ENCODE measurements at places on chromosomes 12 and 14.

- DNase-seq = no peak
These were observed 1493.0 kb downstream of the AACS start for GRCh38 chr12:126558219-126558618.

GRCh38 chr12:8914716-8915526 is 612 bp downstream of the PHC1 start:
- peak; percentile 91 for DNase-seq

DNA sequence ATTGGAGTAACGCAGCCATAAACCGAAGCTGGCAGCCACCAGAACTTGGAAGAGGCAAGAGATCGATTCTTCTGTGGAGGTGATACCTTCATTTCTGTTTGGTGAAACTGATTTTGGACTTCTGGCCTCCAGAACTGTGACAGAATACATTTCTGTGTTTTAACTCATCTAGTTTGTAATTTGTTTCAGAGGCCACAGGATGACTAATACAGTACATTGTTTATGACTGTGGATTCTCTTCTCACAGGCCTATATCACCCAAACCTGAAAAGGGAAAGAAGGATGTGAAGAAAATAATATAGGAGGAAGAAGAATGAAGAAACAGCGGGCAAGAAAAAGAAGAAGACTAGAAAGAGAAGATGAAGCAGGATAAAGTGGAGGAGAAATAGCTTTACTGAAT is 263.8 kb upstream of the DIO2 start:
- DNase-seq = no peak

GRCh38 chr12:108860443-108860842 is 3.1 kb upstream of the SSH1 start:
- DNase-seq = no peak

GRCh38 chr12:24591715-24592440 is 357.0 kb downstream of the BCAT1 start:
- DNase-seq = no peak

- DNase-seq = no peak
These were observed 133.5 kb downstream of the CPNE8 start for GRCh38 chr12:38771871-38772270.

GRCh38 chr12:52205612-52206303 is 13.9 kb upstream of the KRT80 start:
- DNase-seq = peak; percentile 42

- no peak for DNase-seq
These were observed 9.7 kb downstream of the MOK start for GRCh38 chr14:102295270-102295669.

DNA sequence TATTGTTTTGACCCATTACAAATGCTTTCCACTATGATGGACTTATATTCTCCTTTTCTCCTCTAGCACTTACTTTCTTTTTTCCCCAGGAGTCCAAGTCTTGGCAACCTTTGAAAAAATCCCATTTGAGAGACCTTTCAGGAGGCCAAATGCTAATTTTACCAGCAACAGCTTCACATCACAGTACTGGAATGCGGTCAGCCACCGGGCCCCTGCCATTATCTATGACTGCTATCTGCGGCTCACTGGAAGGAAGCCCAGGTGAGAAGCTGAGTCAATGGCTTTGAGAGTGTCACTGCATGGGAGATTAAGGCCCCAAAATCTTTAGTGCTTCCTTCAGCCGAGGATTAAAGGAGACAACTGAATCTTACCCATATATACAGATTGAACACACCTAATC is 64.2 kb downstream of the ERGIC2 start:
- peak; percentile 93 for DNase-seq

GRCh38 chr12:123900871-123901376 is 71.7 kb downstream of the CCDC92 start:
- DNase-seq = peak; percentile 84

DNA sequence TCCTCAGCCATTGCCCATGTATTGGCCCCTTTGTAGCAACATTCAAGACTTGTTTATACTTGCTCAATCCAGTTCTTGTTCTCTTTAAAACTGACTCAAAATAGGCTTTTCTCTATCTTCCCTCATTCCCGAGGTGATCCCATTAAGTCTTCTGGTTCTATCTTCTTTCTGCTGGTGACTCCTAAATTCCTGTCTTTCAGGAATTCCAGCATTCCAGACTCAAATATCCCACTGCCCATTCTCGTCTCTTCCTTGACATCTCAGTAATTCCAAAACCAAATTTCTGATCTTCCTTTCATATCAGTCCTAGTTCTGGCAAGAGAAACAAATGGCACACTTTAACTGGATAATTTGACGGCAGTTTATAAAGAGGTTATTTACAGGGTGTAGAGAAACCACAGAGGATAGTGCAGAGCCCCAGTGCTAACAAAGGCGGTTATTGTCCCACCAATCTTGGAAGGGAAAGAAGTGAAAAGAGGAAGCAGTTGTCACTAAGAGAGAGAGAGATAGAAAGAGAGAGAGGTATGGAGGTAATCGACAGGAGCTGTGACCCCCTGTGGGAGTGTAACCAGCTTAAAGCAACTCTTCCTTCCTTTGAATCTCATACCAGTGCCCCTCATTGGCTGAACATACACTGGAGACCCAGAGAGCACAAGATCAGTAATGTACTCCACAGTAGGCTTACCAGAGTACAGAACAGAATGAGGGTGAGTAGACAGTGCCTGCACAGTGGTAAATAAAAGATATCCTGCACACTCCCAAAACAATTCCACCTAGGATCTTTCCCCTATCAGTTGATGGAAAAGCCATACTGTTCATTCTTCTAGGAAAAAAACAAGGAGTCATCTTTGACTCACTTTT is 177.6 kb upstream of the LMNTD1 start:
- DNase-seq = peak; percentile 76

GRCh38 chr14:41868396-41868795 is 261.7 kb downstream of the LRFN5 start:
- DNase-seq = no peak

DNA sequence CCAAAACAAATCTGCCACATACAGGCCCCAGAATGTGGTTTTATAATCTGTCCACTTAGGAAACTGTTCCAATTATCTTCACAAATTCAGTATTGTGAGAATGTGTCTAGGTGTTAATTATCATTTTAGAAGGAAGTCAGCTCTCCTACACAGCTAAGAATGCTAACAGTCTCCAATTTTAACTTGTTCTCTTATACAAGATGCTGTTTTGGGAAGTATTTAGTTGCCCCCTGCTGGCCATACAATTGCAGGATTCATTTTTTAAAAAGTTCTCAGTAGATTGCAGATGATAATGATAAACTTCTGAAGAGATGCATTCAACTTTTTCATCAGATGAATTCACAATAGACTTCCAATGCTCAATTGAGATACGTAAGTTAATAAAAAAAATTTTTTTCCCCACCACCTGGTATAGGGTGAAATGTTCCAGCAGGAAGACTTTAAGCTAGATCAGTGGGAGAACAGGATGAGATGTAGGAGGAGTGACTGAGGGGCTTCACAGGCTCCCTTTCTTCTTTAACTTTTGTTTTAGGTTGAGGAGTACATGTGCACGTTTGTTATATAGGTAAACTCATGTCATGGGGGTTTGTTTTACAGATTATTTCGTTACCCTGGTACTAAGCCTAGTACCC is 27.3 kb upstream of the OSBPL8 start:
- DNase-seq = no peak

- no peak for DNase-seq
These were observed 130.7 kb downstream of the GPHN start for GRCh38 chr14:66638689-66639088.

DNA sequence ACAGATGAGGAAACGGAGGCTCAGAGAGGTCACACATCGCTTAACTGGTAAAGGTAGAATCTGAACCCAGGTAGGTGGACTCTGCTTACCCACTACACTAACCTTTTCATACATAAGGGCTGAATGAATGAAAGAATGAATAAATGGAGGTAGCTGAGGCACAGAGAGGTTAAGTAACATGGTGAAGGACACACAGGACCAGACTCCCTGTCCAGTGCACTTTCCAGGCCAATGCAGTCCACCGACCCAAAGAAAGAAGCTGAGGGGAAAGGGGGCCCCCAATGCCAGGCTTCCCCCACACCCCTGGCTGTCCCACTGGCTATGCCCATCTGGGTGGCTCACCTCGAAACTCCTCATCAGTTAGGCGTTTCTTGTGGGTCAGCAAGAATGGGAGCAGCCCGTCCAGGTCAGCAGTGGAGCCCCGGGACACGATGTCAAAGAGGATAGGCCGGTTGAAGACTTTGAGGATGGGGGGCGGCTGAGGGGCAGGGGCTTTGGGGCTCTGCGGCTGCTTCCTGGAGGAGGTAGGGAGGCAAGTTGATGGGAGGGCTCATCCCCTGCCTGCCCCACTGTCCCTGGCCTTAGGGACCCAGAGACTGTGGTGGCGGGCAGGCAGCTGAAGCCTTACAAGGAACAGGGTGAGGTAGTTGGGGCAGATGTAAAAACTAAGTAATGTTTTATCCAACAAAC is 25.1 kb downstream of the TRPV4 start:
- DNase-seq = no peak

DNA sequence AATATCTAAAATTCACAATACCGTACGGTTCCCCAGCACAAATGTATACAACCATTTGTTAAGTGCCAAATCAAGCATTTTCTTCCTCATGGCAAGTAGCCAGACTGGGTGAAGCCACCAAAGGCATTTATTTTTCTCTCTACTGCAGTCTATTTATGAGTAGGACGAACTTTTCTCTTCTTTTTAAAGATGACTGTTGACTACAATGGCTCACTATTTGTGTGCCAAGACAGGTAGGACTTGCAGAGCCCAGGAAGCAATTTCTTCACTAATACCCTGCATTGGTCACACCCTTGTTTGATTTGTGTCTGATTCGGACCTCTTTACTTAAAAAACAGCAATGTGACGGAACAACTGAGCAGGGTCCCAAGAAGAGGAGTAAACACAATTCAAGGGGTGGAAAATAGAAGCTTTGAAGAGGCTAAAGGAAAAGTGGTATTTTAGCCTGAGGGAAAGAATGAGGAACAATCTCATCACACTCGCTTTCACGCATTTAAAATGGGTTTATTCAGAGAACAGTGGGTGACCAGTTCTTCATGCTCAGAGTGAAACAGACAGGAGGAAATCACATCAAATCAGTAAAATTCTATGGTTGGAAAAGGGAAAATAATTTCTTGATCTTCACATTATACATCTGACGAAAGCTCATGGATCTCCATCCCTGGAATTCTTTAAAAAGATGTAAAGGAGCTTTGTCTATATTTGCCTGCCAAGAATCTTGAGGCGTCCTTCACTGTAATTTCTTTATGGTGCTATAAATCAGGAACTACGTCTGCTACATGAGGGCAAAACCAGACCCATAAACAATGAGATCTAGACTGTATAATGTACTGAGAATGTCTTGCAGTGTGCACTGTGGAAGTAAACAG is 183.8 kb downstream of the PPM1H start:
- DNase-seq = no peak

DNA sequence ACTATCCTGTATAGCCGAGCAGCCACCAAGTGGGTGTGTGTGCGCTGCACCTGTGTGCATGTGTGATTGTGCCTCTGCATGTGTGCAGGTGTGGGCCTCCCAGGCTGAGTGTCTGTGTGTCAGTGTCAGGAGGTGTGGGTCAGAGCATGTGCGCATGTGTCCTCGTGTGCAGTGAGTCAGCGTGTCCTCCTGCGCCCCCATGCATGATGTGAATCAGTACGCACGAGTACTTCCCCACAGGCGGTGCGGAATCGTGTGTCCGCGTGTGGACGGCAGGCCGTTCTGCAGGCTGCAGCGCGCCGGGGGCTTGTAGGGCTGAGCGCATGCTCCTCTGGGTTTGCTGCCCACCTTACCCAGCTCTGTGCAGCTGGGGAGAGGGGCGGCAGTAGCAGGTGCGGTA is 34.2 kb downstream of the DTX1 start:
- DNase-seq = no peak

DNA sequence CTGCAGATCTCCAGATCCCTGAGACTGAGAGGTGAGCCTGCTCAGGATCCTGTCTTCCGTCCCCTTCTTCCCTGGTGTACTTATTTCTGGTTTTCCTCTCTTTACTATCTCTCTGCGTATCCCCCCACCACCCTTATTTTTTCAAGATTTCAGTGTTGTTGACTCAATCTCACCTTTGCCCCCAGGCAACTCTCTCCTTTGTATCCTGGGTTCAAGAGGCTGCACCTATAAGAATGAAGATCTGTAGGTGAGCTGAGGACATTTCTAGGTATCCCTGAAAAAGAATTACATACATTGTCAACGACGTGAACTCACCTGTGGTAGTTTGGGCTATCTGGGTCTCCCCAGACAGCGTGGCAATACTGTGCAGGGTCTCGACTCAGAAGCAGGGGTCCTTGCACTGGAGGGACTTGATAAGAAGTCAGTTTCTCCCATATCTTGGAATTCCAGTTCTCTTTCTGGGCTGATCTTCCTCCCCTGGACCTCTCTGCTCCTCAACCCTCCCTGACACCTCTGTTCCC is 659 bp downstream of the CIROP start:
- no peak for DNase-seq

DNA sequence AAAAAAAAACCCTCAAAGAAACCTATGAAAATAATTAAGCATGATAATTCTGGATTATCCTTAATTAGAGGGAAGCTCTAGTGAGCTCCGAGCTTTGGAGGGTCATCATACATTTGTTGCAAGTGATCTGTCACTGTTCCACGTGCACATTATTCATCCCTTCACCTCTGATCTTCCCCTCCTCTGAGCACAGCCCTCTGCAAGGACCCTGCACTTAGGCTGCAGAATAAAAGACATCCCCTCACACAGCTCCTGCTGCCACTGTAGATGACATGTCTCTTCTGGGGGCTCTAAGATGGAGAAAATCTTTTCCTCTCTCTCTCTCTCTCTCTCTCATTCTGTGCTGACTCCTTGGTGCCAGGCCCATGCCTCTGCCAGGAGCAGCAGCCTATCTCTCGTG is 300.4 kb downstream of the EGLN3 start:
- no peak for DNase-seq

DNA sequence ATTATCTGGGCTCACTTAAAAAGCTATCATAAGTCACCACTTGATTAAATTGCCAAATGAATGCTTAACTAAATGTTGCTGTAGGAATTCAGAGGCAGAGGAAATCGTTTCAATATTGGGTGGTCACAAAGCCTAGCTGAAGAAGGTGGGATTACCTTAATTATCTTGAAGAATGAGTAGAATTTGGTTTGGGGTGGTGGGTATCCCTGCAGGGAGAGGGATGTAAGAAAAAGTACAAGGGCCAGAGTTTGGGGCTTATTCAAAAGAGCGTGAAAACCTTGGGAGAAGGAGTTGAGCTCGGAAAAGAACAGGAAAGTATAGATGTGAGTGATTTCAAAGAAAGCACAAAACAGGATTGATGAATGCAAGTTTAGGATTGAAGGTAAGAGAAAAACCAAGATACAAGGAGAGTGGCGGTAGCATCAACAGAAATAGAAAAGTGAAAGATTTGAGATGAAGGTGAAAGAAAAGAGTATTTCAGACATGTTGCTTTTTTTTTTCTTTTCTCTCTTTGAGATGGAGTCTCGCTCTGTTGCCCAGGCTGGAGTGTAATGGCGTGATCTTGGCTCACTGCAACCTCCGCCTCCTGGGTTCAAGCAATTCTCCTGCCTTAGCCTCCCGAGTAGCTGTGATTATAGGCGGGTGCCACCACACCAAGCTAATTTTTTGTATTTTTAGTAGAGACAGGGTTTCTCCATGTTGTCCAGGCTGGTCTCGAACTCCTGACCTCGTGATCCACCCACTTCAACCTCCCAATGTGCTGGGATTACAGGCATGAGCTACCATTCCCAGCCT is 1.7 kb downstream of the BRMS1L start:
- no peak for DNase-seq
